Neural crest cell (in vitro differentiated cells): ENCODE measurements at places on chromosomes 1 and 21. TPM values are rescaled to one million over a fixed set of nuclear protein-coding genes. Genes with fewer than 3 reads are reported as not detected.

- no peaks in the 10 kb centered on the region for H3K36me3 ChIP-seq
- H3K27me3 ChIP-seq: no peaks in the 10 kb centered on the region
- no peak overlapping the region for H3K4me3 ChIP-seq
- H3K4me1 ChIP-seq: no peaks in the 10 kb centered on the region
- no peak for DNase-seq
- no peak overlapping the region for H3K27ac ChIP-seq
Measured at GRCh38 chr1:105180789-105181188, 1431.1 kb downstream of the AMY1C start.

- no peaks in the 10 kb centered on the region for H3K36me3 ChIP-seq
- H3K27ac ChIP-seq: no peak overlapping the region
Measured at GRCh38 chr1:203570805-203571204, 55.8 kb upstream of the ATP2B4 start.

DNA sequence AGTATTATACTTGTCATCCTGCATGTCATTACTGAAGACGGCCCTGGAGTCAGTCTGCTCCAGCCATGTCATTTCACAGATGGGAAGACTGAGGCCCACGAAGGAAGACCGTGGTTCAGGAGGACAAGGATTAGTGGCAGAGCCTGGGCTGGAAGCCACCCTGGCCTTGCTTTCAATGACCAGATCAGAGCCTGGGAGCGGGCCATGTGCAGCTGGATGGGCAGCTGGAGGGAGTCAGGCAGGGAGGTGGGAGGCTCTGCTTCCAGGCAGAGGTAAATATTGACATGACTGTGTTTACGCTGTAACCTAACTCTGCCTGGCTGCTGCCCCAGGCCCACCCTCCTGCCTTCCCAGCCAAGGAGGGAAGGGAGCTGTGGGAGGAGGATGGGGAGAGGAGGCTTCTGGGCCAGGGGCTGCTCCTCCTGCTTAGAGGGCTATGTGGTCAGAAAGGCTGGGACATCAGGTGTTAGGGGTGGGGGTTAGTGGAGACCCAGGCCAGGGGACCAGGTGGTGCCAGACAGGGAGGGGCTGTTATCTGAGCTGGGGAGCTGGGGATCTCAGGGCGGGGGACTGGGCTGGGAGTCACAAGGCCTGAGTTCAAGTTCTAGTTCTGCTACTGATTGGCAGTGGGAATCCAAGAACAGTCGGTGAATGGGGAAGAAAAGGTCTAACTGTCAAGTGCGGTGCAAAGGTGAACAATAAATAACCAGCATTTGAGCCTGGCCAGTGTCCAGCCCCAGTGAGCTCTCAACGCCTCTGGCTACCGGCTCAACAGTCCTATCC, 48.5 kb upstream of the ECE1 start:
- H3K27me3 ChIP-seq: peaks cover 5% of the 10 kb centered on the region
- H3K4me1 ChIP-seq: peaks cover 50% of the 10 kb centered on the region
- no peak for DNase-seq
- no peak overlapping the region for H3K27ac ChIP-seq

DNA sequence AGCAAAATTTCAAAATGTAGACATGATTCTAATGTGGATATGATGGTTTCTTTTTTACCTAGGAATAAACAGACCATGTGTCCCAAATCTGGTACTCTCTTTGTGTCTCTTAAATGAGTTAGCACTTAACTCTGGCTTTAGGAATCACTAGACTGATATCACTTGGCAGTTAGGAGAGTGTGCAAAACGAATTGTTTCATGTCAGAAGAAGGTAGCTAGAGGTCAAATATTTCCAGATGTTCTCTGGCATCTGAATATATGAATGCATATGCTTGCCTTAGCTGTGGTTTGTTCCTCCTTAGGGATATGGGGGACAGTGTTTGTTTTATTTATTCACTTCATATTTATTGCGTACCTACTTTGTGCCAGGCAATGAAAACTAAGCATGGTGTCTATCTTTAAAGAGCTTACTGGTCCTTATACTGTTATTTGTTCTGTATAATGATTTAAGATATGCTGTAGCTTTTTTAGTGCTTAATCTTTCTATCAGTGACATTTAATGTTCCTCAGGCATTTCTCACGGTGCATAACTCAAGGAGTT, 65.2 kb downstream of the LRRC8C start:
- no peak for DNase-seq
- H3K36me3 ChIP-seq: no peaks in the 10 kb centered on the region
- H3K4me3 ChIP-seq: no peak overlapping the region
- H3K4me1 ChIP-seq: peaks cover 2% of the 10 kb centered on the region
- no peaks in the 10 kb centered on the region for H3K27me3 ChIP-seq

GRCh38 chr1:215792446-215792845, 225.3 kb downstream of the KCTD3 start:
- DNase-seq: no peak
- no peak overlapping the region for H3K4me3 ChIP-seq
- H3K36me3 ChIP-seq: no peaks in the 10 kb centered on the region

DNA sequence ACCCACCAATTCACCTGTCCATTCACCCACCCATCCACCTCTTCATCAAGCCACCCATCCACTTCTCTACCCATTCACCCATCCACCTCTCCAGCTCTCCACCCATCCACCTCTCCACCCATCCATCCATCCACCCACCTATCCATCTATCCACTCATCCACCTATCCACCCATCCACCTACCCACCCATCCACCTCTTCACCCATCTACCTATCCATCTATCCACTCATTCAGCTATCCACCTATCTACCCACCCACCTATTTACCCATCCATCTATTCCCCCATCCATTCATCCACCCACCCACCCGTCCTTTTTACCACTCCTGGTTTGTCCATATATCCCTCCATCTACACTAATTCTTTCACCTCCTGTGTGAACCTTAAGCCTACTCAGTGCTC, 105.7 kb downstream of the ACTL8 start:
- H3K4me1 ChIP-seq: no peaks in the 10 kb centered on the region
- H3K36me3 ChIP-seq: no peaks in the 10 kb centered on the region
- no peak overlapping the region for H3K27ac ChIP-seq
- DNase-seq: no peak

The MROH9 gene
- total RNA-seq: not detected in 2 replicates
